ENCODE measurements at places on chromosomes 13 and 19.

GRCh38 chr19:18274219-18274780, at the start of gene IQCN:
IQCN (minus strand) TSS chr19:18274452; CDS start chr19:18269478, 4,974 bp downstream.
- DNase-seq = peak; percentile 29

- no peak for DNase-seq
Measured at GRCh38 chr19:3931041-3931440, 1.8 kb upstream of the NMRK2 start.

- no peak for DNase-seq
Measured at GRCh38 chr19:51994048-51994644, 7.5 kb upstream of the ZNF350 start.

GRCh38 chr19:18533058-18533457, 10.3 kb downstream of the FKBP8 start:
- DNase-seq = no peak

DNA sequence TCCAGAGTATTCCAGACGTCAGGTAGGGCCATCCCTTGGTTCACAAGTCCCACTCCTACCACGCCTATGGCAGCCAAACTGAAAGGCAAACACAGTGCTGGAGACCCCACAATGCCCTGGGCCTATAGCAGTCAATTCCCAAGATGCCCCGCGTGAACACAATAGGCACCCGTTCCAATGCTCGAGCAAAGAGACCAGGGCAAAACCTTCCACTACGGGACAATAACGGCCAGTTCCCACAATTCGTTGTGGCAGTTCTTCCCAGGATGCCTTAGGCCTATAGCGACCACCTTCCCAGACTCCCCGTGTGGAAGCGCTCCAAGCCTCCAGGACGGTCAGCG, 538 bp downstream of the ZNF428 start:
- no peak for DNase-seq

DNA sequence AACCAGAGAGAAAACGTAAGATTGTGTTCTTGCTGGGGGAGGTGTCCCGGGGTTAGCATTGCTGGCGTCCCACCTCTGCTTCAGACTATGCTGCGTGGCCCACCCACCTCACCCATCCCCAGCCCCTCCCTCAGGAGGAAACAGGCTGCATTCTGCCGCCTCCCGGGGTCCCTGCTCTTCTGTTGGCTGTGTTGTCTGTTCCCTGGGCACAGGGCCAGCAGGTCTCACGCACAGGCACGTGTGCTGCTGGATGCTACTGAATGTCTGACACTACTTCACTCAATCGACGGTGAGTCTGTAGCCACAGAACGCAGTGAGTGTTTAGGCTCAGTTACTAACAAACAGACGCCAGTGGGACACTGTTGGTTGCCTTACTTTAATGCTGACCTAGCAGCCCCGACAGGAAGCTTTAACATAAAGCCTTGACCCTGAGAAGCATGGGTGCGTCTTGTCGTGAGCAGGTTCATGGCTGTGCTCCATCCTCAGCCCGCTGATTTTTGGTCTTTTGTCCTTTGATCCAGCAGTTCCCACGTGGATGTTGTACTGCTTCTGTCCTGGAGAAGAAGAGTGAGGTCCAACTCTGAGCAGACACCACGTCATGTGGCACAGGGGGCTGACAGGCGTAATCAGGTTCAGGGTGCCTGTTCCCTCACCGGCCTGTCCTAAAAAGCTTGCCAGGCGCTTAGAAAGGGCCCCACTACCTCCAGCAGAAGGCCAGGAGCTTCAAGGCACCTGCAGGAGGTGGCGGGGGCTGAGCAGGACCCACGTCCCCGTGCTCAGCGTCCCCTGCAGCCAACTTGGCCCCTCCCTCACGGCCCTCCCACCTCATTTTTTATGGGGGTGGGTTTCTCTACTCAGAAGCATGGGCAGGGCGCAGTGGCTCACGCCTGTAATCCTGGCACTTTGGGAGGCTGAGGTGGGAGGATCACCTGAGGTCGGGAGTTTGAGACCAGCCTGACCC, 26.0 kb downstream of the NAXD start:
- DNase-seq = no peak

GRCh38 chr13:91304741-91305140, 42.7 kb upstream of the MIR17HG start:
- DNase-seq = no peak

GRCh38 chr19:1997353-1998233, 17.9 kb downstream of the BTBD2 start:
- DNase-seq = no peak

- DNase-seq = no peak
Measured at GRCh38 chr13:35812736-35813135, 318.4 kb downstream of the DCLK1 start.

DNA sequence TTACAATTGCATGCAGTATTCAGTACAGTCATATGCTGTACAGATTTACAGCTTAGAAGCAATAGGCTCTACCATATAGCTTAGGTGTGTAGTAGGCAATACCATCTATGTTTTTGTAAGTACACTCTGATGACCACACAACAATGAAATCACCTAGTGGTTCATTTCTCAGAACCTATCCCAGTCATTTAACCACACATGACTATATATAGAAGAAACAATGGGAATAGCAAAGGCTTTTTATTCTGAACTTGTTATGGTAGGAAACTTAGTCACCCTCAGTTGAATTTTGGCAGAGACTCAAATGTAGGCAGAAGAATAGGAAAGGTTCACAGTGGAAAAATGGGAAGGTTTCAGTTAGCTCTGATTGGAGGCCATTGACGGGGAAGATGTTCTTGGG, 1075.1 kb upstream of the MIR17HG start:
- no peak for DNase-seq

GRCh38 chr19:48740164-48740972, at the start of gene RASIP1:
RASIP1 (minus strand) TSS chr19:48740610; CDS start chr19:48740282, 328 bp downstream.
- no peak for DNase-seq

- DNase-seq = peak; percentile 58
Measured at GRCh38 chr19:19034204-19034624, 811 bp downstream of the ARMC6 start.

GRCh38 chr19:42176649-42176989, 40.9 kb downstream of the DEDD2 start:
- DNase-seq = no peak

DNA sequence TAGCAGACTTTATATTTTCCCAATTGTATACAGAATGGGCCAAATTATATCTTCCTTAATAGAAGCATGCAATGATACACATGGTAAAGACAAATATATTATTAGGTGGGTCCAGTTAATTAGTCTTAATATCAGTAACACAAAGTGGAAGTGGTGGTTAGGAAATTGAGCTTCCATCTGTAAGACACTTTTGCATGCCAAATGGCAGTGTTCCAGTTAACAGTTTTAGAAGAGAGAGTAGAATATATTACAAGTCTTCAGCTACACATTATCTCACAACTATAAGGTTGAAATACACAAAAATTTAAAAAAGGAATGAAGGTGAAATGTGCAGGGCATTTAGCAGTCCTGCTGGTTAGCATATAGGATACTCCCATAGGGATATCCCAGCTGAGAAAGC, 536.5 kb downstream of the PCDH9 start:
- no peak for DNase-seq

GRCh38 chr13:103945836-103946235, 879.6 kb upstream of the SLC10A2 start:
- no peak for DNase-seq

DNA sequence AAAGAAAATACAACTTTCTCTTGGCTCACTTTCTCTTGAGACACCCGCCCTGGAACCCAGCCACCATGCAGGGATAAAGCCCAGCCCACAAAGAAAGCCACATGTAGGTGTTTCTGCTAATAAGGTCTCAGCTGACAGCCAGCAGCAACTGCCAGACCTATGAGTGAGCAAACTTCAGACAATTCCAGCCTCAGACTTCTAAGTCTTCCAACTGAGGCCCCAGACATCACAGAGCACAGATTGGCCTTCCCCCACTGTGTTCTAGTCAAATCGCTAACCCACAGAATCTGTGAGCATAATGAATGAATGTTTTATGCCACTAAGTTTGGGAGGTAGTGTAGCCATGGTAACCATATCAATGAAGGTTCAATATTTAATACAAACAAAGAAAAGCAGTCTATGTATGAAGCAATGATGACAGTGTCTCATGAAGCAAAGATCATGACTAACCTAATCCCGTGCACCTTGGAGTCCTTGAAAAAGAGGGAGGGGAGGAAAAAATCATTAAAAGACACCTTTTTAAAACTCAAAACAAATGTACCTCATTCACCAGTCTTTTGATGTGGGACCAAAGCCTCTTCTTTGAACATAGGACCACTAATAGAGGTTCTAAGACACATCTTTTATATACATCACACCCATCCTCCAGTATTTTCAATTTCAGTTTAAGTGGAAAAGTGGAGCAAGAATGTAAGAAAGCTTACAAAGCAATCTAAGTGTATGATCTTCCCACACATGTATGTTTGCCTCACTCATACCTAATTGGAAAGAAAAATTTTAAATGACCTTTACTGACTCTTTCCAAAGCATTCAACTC, 6.2 kb downstream of the MRPS31 start:
- DNase-seq = no peak

- DNase-seq = peak; percentile 74
Measured at GRCh38 chr19:16368385-16369305, 44.0 kb downstream of the KLF2 start.

DNA sequence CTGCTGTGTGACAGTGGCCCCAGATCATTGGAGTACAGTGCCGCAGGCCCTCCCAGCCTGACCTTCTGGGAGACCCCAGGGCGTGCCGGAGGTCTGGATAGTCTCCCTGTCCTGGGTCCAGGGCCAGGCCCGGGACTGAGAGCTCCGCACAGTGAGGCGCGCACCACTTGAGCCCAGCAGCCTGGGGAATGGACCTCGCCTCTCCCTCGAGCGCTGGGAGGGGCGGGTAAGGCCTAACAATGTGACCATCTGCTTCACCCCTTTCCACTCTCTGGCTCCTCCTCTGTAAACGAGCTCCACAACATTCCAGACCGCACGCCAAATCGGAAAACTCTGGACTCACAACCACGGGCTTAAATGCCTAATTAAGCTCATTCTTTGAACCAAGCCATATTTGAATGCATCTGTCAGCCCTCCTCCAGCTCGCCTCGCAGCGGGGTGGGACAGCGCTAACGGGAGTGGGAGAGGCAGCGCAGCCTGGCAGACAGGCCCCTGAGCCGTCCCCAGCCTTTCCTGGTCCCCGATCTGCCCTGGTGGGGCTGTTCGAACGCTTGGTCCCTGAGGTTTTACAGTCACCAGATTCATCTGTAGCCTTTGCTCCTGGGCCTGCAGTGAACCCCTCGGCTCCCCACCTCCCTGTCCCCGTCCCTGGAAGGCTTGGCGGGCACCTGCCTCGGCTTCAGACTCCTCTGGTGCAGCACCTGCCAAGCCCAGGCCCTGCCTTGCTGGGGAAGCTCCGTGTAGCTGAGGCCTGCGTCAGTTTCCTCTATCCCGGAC, 120.7 kb upstream of the VSTM2B start:
- no peak for DNase-seq
